ENCODE measurements at places on chromosomes 4 and X. TPM values are rescaled to one million over a fixed set of nuclear protein-coding genes. Genes with fewer than 3 reads are reported as not detected.

TRMT10A gene
- total RNA-seq, result 2.5 TPM

- no peak overlapping the region for H3K4me3 ChIP-seq
- DNase-seq, result no peak
- H3K4me1 ChIP-seq, result no peaks in the 10 kb centered on the region
- H3K27ac ChIP-seq, result no peak overlapping the region
Measured at GRCh38 chrX:49846522-49846921, 17.4 kb downstream of the PAGE4 start.

- H3K27ac ChIP-seq, result no peak overlapping the region
- no peaks in the 10 kb centered on the region for H3K4me1 ChIP-seq
- H3K4me3 ChIP-seq, result no peak overlapping the region
- H3K27me3 ChIP-seq, result no peaks in the 10 kb centered on the region
Measured at GRCh38 chrX:39726771-39727170, 371.0 kb downstream of the BCOR start.

- H3K36me3 ChIP-seq, result no peaks in the 10 kb centered on the region
- H3K4me1 ChIP-seq, result no peaks in the 10 kb centered on the region
- no peaks in the 10 kb centered on the region for H3K27me3 ChIP-seq
- no peak for DNase-seq
- no peak overlapping the region for H3K4me3 ChIP-seq
Measured at GRCh38 chrX:96843566-96843965, 40.1 kb upstream of the RPA4 start.

- no peak overlapping the region for H3K4me3 ChIP-seq
- H3K36me3 ChIP-seq, result no peaks in the 10 kb centered on the region
- no peak for DNase-seq
- H3K27me3 ChIP-seq, result no peaks in the 10 kb centered on the region
Measured at GRCh38 chr4:106039796-106040195, 144.5 kb downstream of the NPNT start.
